T-helper 2 cell treated with Interferon-gamma antibody and Interleukin-4, amounts not matched to agents 5 μg/mL and 100 μg/mL, for 36 hours (primary cell): ENCODE measurements at places on chromosomes 3 and 15.

- DNase-seq: no peak
These were observed 73.4 kb downstream of the MME start for GRCh38 chr3:155153242-155154186.

DNA sequence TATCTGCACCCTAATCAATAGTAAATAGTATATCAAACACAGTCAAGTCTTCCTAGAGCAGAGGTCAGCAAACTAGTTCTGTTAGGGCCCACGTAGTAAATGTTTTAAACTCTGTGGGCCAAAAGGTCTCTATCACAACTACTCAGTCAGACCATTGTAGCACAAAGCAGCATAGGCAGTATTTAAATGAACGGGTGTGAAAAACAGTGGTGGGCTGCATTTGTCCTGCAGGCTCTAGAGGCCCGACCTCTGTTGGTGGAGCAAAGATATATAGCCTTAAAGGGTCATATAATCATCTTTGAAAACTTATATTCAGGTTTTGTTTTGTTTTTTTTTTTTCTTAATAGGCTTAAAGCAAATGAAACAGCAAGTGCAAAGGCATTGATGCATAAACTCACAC lies 326.4 kb upstream of the TRIM42 start:
- DNase-seq: no peak

DNA sequence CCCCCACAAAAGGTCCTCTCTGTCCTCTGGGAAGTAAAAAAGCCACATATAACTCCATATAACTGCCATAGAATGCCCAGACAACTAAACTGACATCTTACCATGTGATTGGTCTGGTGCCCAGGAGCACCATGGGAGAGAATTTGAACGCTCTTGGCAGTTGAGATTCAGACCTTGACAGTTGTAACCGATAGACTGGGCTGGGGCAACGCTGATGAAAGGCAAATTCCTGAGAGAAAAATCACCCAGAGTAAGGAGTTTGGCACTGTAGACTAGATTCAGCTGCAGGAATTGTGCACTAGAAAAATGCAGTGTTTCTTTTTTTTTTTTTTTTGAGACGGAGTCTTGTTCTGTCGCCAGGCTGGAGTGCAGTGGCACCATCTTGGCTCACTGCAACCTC lies 240.5 kb downstream of the SOX2 start:
- no peak for DNase-seq

GRCh38 chr15:65249641-65250040 lies 37.0 kb downstream of the PARP16 start:
- peak; percentile 75 for DNase-seq

DNA sequence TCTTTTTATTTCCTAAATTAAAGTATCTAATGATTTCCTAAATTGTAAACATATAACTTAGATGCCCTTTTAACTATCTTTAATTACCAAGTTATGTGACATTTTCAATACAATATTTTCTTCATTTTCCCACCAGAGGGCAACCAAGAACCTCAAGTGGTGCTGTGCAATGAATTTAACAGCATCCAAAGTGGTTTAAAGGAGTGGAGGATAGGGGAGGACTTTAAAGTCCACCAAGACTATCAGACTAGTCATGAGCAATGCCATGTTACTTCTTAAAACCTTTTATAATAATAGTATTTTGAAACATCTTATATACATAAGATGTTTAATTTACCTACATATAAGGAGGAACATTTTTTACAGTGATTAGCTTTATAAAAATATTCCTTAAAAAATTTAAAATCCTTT lies 74.4 kb downstream of the DLG1 start:
- DNase-seq: no peak

DNA sequence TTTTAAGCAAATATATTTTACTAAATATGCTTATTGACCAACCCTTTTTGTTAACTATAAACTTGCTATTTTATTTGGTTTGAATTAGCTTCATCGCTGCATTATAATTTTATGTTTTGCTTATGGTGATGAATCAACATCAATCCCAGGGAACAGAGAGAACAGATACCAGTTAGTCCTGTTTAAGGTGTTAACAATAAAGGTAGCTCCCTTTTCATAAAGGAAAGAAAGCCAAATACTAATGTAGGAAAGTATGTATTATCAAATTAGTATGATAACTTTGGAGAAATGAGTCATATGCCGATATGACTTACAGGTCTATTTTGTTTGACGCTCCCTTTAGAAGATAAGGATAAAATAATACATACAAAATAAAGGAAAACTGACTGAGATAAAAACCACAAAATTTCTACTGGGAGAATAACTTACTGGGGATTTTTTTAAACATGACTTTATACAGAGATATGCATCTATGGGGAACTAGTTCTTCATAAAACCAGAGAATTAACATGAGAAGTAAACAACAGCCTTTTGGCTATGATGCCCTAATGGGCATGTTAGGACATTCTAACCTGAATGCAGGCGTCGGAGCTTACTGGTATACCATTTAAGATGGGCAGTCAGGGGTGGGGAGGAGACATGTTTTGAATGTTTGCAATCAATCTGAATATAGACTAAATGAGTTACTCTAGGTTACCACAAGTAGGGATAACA lies 4.5 kb downstream of the OR5K2 start:
- DNase-seq: no peak

- DNase-seq: no peak
These were observed 159.8 kb downstream of the SYNPR start for GRCh38 chr3:63437858-63438257.

- no peak for DNase-seq
These were observed 23.6 kb downstream of the ZNF592 start for GRCh38 chr15:84772031-84772430.

GRCh38 chr3:194261581-194262063 lies 89.5 kb downstream of the CPN2 start:
- no peak for DNase-seq

GRCh38 chr15:39595338-39596221 lies 14.7 kb downstream of the THBS1 start:
- no peak for DNase-seq

- DNase-seq: peak; percentile 21
These were observed 163.3 kb downstream of the AKAP13 start for GRCh38 chr15:85543741-85544155.

DNA sequence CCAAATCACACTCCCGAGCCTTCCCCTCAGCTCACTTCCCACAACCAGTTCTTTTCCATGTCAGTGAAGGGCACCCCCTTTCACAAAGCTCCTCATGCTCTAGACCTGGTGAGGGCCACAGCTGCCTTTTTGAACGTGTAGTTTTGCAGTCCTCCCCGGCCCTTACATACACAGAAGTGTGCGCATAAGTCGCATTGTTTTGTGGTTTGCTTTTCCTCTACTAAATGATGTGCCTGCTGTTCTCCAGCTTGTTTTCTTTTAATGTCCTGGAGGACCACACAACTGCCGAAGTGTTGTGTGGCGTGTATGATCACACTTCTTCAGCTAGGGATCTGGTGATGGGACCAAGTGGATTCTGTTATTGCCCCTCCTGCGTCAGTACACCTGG lies 7.6 kb downstream of the C15orf39 start:
- DNase-seq: no peak

DNA sequence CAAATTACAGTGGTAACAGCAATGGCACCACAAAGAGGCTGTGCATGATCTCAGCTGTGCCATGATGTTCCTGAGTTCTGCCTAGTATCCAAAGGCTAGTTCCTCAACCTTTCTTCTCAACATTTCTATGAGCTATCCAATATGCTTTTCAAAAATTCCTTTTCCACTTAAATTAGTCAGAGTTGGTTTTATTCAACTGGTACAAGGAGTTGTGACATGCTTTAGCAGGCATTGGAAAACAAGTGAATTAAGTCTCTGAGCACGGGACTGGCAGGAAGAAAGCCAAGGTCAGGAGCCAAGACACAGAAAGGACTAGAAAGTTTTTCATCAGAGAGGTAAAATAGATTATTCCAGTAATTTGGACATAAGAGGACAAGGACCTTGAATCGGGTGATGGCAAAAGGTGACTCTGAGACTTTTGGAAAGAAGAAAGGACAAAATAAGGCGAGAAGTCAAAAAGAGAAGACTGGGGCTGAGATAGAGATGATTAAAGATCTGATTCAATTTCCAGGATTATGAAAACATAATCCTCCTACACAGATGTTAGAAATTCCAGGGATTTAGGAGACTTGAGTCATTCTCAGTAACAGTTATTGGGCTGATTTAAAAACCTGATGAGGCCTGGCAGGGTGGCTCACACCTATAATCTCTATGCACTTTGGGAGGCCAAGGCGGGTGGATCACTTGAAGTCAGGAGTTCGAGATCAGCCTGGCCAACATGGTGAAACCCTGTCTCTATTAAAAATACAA lies 36.1 kb downstream of the PBRM1 start:
- DNase-seq: no peak

- no peak for DNase-seq
These were observed 55.7 kb downstream of the PCCB start for GRCh38 chr3:136305879-136306278.

GRCh38 chr15:92034227-92034626 lies 180.7 kb downstream of the SLCO3A1 start:
- DNase-seq: no peak

GRCh38 chr3:137771401-137772213 lies 7.5 kb downstream of the SOX14 start:
- DNase-seq: no peak

DNA sequence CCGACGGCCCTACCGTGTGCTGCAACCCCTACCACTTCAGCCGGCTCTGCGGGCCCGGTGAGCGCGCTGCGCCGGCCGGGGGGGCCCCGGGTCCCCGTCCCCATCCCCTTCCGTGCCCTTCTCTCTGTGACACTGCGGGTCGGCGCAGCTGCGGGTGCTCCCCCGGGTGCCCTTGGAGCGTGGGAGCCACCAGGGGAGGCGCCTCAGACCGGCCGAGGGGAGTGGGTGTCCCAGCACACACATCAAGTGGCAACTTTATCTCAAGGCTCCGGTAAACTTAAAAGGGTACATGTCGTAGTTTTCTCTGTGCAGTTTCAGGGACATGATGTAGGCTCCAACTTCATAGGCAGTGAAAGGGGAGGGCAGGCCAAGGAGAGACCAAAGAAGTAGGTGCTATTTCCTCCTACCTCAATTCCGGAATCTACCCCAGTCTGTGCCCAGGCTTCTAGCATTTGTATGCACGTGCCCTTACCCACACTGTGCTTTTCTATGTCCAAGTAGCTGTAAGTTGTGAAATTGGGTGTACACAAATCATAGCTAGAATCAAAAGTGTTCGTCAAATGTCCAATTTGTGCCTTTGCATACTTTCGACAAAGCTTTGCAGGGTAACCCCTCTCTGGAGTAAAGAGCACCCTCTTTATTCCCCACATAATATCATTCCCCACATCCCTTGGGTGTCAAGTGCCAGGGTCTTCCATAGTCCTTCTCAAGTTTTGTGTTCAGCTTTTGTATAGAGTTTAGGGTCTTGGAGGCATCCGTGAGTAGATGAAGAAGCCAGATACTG lies 2.2 kb downstream of the SMAD6 start:
- DNase-seq: no peak

DNA sequence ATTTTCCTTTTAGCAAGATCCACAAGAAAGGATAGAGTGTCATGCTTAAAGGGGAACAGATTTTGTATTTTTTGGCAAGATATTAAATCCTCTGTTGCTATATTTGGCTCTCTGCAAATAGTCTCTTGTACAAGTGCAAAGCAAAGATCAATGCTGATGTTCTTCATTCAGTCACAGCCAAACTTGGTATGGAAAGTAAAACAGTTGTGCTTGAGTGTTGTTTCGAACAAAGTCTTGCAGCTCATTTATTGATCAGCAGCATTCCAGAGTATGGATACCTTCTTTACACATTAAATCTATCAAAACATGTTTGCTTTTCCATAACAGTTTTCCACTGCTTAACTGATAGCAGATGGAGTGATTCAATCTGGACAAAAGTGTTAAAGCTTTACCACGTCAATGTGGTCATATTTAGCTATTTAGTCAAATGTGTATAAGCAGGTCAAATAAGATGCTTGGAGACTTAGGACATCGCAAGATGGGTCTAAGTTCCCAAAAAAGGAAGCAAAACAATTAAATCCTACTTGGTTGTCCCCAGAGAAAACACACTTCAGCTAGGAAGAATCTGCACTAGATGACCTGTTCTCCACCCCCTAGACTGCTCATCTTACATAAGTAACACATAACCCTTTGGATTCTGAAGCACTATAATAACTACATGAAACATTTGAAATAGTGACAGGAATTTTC lies 52.4 kb downstream of the VGLL3 start:
- DNase-seq: no peak

GRCh38 chr15:65653801-65654521 lies 32.2 kb downstream of the SLC24A1 start:
- DNase-seq: no peak

DNA sequence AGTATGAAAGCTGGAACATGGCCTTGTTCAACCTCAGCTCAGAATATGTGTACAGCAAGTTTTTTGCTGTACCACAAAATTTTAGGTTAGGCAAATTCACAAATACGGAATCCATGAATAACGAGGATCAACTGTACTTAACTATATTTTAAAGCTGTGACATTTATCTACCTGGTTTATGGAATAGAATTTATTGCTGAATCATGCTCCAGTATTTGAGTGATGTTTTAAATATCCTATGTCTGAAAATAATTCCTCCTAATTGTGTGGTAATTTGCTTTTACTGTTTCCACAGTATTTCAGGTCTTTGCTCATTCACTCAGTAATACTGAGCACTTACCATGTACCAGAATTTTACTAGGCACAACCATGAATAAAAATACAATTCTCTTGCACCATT lies 29.5 kb downstream of the SEC62 start:
- no peak for DNase-seq

GRCh38 chr3:110588906-110589305 lies 482.7 kb upstream of the NECTIN3 start:
- no peak for DNase-seq

GRCh38 chr3:52480768-52481715 lies 14.1 kb upstream of the STAB1 start:
- no peak for DNase-seq

DNA sequence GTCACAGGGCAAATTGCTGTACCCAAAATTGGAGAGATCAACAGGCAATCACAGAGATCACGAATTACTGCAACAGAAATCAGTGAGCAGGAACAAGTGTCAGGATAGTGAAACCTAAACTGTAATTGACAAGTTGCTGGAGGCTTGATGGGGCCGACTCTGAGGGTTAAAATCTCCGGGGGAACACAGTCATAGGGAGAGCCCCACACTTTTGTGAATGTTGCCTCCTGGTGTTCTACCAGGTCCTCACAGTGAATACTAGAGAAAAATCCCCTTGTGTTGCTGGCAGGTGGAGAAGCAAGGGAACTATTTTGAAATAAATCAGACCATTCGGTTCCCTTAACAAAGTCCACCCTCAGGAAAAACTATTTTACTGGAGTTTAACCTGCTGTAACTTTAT lies 697.5 kb upstream of the CBLB start:
- DNase-seq: no peak
